ENCODE measurements at places on chromosomes 4 and X. TPM values are rescaled to one million over a fixed set of nuclear protein-coding genes. Genes with fewer than 3 reads are reported as not detected.

The PRMT9 gene
- 8.5 TPM for total RNA-seq

The KLKB1 gene
- 73.7 TPM for total RNA-seq

The SPANXB1 gene
- total RNA-seq: not detected

The CXCL11 gene
- not detected for total RNA-seq

The RAB33A gene
- total RNA-seq: 0.50 TPM

The CPEB2 gene
- 5.0 TPM for total RNA-seq

The NR3C2 gene
- total RNA-seq: 2.1 TPM

All from liver (tissue), 10 donors.